Stimulated activated CD4-positive, alpha-beta T cell treated with anti-CD3 and anti-CD28 coated beads, TNF-alpha, amount 100 ng/mL, for 4 hours (primary cell): ENCODE measurements at places on chromosomes 11 and 22.

- no peak for DNase-seq
Measured at GRCh38 chr11:12518606-12519385, 141.4 kb downstream of the PARVA start.

GRCh38 chr11:28969832-28970231 lies 861.6 kb downstream of the METTL15 start:
- DNase-seq = no peak

GRCh38 chr11:37552284-37552683 lies 954.2 kb upstream of the RAG2 start:
- DNase-seq = no peak

GRCh38 chr22:39825661-39826102 lies 67.9 kb downstream of the ENTHD1 start:
- no peak for DNase-seq

- DNase-seq = no peak
Measured at GRCh38 chr11:88909500-88909899, 156.3 kb downstream of the GRM5 start.

GRCh38 chr11:4797206-4797605 lies 7.0 kb downstream of the OR52R1 start:
- no peak for DNase-seq

- DNase-seq = no peak
Measured at GRCh38 chr11:120337355-120338106, 1.3 kb downstream of the ARHGEF12 start.

GRCh38 chr11:105829084-105829483 lies 193.0 kb downstream of the MSANTD4 start:
- DNase-seq = no peak

- no peak for DNase-seq
Measured at GRCh38 chr11:36192425-36193289, 96.6 kb downstream of the COMMD9 start.

DNA sequence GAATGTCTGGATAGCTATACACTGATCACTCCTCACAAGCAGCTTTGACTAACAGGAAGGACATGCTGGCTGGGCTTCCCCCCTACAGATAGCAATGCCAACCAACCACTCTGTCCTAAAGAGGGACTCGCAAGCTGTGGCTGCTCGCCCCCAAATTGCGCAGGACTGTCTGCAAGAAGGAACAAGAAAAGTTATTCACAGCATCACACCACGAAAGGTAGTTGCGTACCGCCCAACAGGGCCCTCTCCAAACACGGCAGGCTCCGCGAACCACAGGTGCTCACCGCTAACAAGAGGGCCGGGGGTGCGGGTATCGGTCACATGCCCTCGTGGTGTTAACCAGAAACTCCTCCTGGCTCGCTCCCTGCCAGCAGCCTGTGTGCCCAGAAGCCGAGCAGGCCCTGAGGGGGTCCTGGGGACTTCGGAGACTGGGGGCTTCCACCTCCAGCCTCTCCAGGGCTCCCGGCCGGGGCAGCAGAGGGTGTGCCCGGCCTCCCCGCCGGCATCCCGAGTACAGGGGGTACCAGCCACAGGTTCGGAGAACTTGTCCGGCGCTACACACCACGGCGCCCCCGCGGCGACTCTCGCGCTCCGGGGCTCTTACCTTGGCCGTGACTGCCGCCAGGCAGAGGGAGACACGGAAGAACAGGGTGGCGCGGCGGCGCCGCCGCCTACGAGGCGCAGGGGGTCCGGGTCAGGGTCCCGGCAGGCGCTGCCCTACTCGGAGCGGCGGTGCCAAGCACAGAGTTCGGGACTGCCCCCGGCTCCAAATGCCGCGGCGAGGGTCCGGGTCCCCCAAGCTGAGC lies 682 bp downstream of the LARGE1 start:
- DNase-seq = no peak

- DNase-seq = no peak
Measured at GRCh38 chr11:123200264-123200663, 5.2 kb upstream of the CLMP start.

DNA sequence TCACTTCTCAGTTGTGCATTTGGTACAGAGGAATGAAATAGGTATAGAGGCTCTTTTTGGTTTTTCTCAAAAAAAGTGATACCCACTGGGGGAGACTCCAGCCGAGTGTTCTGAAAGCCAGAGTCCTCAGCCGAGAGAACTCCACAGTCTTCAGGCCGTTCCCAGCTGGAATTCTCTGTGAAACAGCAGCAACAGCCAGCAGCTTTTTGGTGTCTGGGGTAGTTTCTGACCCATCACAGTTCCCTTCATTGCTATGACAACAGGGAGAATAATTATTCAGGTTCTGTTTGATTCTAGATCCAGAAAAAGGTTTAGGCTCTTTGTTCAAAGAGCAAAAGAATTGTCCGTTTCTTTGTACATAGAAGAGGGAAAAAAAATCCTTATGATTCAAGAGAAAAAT lies 84.6 kb downstream of the C22orf31 start:
- DNase-seq = no peak

DNA sequence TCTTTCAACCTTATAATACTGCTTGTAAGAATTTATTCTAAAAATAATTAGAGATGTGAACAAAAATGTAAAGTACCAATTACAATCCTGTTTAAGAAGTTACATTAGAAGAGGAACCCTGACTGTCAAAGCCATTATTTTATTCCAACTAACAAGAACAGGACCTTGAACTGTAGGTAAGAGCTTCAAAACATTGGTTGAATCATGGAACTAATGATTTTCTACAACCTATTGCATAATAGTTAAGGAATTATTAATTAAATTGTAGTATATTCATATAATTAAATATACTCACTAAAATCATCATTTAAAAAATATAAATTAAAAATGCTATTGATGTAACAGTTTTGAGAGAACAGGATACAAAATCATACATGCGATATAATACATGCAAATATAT lies 649.4 kb upstream of the KIRREL3 start:
- no peak for DNase-seq

DNA sequence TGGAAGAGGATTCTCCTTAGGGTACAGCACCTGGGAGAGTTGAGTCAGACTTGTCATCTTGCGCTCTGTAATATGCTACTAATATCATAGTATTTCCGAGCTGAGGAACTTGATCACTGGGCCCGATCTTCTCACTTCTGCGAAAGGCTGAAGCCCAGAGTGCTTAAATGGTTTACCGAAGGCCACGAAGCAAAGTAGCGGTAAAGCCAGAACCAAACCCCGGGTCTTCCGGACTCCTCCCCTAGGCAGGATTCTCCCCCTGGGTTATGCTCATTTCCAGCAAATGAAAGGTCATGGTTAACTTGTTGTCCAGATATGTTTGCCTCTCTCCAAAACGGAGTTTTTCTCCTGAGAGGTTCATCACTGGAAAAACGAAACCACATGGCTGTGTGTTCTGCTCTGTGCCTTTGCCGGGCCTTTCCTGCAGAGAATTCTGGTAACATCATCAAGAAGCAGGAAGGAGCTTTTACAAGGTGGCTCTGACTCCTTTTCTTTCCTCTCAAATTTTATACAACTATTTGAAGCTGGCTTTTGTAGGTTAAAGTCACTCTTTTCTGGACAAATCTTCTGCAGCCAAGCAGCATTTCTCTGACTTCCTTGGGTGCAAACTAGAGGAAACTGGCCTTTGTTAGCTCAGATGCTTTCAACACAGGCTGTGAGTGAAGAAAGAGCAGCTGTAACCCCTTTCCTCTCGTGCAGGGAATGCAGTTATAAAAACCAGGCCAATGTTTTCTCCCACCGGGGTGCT lies 35.5 kb downstream of the UBASH3B start:
- DNase-seq = no peak

GRCh38 chr22:45208993-45209838 lies 31.5 kb downstream of the KIAA0930 start:
- DNase-seq = peak; percentile 9
